ENCODE measurements at places on chromosomes 3 and 15. TPM values are rescaled to one million over a fixed set of nuclear protein-coding genes. Genes with fewer than 3 reads are reported as not detected.

The RASGRF1 gene
- total RNA-seq, result 0.10 TPM

The FBXL2 gene
- 6.1 TPM for total RNA-seq

The RBPMS2 gene
- 6.1 TPM for total RNA-seq

The EHD4 gene
- 13.3 TPM for total RNA-seq

The ZBED2 gene
- total RNA-seq, result 0.15 TPM
